ENCODE measurements at places on chromosomes 7 and 10.

DNA sequence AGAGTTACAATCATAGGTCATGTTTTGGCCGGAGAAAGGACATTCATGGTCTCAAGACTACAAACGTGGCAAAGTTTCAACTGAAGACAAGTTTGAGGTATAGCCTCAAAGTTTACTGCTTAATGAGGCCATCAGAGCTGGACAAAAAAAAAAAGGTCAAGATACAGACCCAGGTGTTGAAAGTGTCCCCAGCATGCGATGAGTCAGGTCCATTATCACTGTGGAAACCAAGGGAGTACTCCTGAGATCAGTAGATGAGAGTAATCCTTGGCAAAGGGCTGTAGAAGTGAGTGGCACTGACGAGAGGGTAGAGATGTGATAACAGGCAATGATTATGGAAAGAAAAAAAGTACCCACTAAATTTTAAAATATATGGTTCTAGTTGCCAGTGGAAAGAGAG lies 80.1 kb upstream of the LRRN3 start:
- no peak for DNase-seq

GRCh38 chr7:1260244-1260635 lies 27.6 kb downstream of the UNCX start:
- no peak for DNase-seq

DNA sequence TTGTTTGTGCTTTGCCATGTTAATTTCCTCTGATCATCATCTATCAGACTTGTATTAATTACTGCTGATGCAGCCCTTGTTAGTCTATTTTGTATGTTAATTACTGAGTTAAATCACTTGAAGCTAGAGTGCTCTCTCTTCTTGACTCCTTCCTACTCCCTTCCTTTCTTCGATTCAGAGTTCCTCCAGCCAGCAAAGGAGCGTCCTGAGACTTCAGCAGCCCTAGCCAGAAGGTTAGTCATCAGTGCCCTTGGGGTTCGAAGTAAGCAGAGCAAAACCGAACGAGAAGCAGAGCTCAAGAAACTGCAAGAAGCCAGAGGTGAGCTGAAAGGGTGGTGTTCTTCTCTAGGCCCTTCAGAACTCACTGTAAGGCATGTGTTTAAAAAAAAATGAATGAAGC lies 32.1 kb downstream of the LOXL4 start:
- no peak for DNase-seq

GRCh38 chr7:135786911-135787310 lies 38.3 kb upstream of the FAM180A start:
- DNase-seq = no peak

DNA sequence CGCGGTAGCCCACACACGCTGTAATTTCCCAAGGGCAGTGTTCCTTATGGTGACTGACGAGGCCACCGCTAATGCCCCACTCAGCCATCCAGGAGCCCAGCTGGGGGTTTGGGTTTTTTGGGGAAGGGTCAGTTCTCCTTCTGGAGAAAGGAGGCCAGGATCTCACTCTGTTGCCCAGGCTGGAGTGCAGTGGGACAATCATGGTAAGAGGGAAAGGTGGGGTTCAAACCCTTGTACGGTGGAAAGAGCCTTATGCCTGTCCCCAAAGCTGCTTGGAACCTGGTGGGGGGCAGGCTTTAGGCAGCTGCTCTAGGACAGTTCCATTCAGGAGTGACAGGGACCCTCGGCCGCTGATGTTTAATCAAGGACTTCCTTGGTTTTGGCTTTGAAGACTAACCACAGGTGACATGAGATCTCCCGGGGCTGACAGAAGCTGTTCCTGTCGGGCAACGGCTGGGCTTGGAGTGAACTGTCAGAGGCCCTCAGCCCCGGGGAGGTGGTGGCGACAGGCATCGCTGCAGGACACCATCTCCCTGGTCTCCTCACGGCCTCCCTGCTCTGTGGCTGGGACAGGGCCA lies 84.5 kb downstream of the CARD11 start:
- no peak for DNase-seq

DNA sequence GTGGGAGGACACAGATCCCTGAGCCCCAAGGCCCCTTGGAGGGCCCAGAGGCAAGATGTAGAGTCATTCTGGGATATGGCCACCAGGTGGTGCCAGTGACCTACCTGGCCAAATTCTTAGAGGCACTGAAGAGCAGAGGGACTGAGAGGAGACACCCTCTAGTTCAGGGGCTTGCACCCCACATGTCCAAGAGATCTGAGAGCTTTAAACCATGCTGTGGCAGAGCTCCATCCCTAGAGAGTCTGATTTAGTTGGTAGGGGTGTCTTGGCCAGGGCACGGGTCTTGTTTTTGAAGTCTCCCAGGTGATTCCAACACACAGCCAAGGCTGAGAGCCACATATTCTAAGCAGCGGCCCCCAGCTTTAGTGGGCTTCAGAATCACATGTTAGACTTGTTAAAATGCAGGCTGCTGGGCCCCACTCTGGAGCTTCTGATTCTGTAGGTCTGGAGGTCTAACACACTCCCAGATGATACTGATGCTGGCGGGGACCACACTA lies 52.5 kb downstream of the PRF1 start:
- peak; percentile 62 for DNase-seq

DNA sequence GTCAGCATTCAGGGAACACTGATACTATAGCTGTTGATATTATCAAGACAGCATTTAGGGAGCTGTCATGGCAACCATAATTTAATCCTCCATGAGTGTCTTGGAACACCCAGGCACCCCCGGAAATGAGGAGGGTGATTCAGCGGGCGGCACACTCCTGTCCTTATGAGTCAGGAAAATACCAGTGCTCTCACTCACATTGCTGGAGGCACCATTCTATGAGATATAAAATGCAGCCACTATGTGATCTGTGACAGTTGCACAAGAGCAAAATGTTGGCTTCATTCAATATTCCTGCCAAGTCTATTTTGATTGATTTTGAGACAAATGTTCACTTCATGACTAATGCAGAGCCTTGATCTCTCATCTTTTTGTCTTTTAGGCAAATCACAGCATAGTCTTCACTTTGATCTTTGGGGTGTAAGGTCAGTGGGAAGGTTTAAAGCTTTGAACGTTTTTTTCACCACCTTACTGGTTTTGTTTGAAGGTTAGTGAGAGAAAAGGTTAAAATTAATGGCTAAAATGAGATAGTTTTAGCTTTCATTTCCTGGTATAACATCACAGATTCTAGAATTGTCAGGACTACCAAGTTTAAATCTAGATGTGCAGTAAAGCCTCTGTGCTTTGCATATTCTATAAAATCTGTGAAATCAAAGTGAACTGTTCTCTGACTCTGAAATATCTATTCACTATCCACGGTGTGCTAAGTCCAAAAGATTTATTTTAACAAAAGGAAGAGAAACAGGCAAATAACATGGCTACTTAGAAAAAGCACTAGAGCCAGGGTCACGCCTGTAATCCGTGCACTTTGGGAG lies 12.4 kb upstream of the ARHGAP12 start:
- no peak for DNase-seq

DNA sequence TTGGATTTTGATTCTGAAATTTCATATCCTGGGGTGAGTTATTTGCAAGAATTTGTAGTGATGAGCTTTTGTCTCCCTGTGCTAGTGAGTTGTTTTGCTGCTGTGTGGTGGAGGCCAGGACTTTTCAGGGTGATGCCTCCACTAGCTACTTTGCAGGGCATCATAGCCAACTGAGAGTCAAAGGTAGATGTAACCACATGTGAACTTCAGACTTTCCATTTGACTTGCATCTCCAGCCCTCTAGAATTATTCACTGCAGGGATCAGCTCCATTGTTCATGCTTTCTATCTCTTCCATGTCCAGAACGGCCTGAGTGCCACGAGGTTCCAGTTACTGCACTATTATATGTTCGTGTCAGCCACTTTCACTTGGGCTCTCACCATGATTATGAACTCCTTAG lies 534.3 kb downstream of the GRM8 start:
- no peak for DNase-seq

DNA sequence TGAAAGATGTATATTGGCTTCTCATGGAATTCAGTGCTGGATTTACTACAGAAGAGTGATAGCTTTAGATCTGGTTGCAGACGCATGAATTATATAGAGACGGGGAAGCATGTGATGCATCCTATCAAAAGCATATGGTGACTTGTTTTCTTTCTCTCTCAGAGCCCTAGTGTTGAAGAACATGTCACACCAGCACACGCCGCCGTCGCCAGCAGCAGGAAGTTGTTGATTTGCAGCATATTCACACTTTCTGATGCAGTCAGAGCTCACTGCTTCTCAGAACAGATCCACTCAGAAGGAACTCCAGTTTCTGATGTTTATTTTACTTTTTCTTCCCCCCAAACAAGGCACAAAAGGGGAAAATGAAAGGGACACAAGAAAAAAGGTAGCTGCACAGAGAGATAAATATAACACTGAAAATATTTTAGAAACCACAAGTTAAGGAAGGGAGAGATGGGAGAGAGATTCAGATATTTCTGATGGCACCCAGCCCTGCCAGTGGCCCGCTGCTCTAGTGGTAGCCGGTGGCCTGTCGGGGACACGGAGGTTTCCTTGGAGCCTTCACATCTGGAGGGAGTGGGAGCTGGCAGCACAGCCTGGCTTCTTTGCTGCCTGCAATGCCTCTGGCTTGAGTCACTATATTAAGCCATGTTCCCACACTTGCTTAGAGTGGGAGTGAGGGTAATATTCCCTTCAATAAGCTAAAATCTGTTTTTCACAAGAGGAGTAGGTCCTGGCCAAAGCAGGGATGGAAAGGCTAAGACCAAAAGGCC lies 123.2 kb downstream of the NRP1 start:
- no peak for DNase-seq

GRCh38 chr7:39105720-39106119 lies 128.0 kb downstream of the POU6F2 start:
- DNase-seq = no peak

DNA sequence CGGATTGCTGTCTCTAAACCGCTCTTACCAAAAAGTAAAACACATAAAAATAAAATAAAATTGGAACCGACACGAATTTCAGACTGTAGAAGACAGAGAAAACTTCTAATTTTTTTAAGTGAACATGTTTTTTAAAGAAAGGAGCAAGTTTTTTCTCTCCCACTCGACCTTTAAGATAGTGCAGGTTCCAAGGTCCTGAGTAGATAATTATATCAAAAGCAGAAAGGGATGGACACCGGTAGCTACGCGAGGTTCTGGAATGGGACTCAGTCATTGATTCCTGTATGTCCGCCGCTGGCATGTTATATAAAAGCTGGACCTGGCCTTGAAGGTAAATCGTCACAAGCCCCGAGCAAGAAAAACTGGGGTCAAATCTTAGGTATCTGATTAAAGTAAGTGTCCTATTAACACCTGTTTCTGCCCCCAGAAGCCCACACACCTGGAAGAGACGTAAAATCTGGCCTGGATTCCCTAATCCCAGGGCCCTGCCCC lies 462 bp upstream of the CISD1 start:
- no peak for DNase-seq

GRCh38 chr10:63666836-63667383 lies 145.7 kb downstream of the REEP3 start:
- no peak for DNase-seq

GRCh38 chr10:129970465-129971364 lies 6.6 kb upstream of the EBF3 start:
- DNase-seq = peak; percentile 25

GRCh38 chr10:95640891-95641315 lies 15.6 kb downstream of the ALDH18A1 start:
- no peak for DNase-seq

DNA sequence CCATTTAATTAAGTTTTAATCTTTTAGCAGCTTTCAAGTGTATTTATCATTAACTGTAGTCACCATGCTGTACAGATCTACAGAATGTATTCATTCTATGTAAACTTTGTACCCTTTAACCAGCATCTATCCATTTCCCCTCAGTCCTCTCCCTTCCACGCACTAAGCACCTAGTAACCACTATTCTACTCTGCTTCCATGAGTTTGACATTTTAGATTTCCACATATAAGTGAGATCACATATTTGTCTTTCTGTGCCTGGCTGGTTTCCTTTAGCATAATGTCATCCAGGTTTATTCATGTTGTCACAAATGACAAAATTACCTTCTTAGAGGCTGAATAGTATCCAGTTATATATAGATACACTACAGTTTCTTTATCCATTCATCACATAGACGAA lies 79.7 kb downstream of the BTAF1 start:
- DNase-seq = no peak

- no peak for DNase-seq
These were observed 10.6 kb downstream of the BEND7 start for GRCh38 chr10:13518076-13518692.

GRCh38 chr7:43244232-43244631 lies 131.8 kb downstream of the HECW1 start:
- no peak for DNase-seq

DNA sequence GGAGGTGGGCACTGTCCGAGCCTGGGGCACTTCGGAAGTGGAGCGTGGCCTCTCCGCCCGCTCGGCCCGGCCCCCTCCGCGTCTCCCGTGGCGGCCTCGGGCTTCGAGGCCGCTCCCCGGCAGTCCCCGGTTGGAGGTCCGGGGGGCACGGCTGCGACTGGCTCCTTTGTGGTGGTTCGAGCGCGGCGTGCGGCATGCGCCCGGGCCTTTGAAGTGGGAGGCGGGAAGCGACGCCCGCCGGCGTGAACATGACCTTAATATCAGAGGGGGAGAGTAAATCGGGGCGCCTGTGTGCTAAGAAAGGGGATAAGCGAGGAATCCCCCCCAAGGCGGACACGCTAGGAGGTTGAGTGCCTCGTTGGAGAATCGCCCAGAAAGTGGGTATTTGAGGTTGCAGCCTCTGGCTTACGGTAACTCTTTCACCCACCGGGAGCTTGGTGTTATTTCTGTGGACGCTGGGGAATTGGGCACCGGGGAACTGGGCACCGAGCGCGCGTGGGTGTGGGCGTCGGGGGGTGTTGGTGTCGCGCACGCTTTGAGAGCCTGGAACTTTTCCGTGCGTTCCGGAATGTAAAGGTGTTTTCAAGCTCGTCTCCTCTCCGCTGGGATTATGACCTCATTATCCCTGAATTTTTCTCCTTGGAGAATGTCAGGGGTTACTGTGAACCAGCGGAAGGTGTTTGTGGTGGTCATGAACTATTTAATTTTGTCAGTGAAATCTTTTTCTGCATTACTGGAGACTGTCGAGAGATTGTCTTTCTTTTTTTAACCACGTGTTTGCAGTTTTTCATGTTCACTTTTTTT lies 660 bp downstream of the SUV39H2 start:
- peak; percentile 14 for DNase-seq

DNA sequence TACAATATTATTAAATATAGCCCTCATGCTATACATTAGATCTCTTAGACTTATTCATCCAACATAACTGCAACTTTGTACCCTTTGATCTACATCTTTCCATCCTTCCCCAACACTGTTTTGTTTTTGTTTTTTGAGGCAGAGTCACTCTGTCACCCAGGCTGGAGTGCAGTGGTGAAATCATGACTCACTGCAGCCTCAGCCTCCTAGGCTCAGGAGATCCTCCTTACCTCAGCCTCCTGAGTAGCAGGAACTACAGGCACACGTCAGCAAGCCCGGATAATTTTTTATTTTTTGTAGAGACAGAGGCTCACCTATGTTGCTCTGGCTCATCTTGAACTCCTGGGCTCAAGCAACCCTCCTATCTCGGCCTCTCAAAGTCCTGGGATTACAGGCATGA lies 53.3 kb downstream of the NT5C2 start:
- no peak for DNase-seq
